ENCODE measurements at places on chromosomes 5 and 9.

GRCh38 chr5:168649306-168649705 is 70.1 kb upstream of the PANK3 start:
- no peak for DNase-seq

GRCh38 chr5:127840198-127840524 is 137.0 kb downstream of the CCDC192 start:
- no peak for DNase-seq

DNA sequence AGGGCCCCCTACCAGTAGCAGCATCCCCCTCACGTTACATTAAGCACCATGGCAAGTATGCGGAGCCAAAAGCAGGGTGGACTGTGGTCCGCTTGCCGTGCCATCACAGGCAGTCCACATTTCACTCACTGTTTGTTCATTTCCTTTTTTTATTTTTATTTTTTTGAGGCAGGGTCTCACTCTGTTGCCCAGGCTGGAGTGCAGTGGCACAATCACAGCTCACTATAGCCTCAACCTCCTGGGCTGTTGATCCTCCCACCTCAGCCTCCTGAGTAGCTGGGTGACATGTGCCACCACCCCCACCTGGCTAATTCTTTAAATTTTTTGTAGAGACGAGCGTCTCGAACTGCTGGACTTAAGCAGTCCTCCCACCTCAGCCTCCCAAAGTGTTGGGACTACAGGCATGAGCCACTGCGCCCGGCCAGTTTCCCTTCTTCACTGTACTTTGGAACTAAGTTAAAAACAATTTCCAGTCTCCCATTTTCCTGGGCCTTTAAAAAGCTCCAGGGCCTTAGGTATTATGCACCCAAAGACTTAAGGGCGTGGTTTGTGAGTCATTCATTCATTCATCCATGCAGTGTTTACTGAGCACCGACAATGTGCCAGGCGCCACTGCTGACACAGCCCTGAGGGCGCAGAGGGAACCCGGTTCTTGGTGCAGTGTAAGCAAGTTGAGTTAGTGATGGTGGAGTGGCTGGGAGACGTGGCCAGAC is 19.9 kb downstream of the PRRX2 start:
- no peak for DNase-seq

GRCh38 chr5:66931651-66932050 is 264.9 kb downstream of the CD180 start:
- DNase-seq = no peak

DNA sequence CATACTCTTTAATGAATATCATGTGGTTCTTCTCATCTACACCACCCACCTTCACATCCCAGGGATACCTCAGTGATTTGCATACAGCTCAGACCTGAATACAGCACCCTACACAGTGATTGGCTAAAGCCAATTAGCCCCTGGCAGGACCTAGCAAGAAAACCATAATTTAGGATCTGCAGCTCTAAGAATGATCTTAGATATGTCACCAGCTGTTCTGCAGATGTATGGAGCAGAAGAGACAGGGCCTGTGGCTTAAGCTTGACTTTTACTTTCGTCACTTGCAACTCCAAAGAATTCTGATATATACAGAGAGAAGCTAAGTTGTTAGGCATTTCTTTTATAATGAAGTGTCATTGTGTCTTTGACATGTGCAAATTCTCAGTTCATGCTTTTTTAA is 483.2 kb upstream of the C9orf72 start:
- DNase-seq = no peak

DNA sequence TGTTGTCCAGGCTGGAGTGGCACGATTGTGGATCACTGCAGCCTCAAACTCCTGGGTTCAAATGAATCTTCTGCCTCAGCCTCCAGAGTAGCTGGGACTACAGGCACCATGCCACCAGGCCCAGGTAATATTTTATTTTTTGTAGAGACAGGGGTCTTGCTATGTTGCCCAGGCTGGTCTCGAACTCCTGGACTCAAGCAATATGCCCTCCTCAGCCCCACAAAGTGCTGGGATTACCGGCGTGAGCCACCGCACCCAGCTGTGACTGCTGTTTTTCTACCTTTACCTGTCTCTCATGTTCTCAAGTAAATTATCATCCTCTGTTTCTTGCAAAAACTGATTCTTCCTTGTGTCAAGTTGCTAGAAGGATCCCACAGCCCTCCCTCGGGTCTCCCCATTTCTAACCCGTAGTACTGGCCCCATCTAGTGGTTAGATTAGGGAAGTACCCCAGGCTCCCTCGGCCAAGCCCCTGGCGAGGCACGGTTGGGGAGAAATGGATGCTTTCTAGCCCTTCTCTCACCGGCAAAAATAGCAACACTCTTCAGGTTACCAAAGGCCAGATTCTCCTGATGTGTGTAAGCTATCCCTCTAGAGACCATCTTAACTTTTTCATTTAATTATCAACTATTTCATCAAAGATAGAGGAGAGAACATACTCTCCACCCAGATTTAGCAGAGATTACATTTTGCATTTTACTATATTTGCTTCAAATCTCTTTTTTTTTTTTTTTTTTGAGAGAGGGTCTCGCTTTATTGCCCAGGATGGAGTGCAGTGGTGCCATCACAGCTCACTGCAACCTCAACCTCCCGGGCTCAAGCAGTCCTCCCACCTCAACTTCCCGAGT is 19.2 kb upstream of the TOR1B start:
- peak; percentile 58 for DNase-seq

GRCh38 chr5:101543780-101544179 is 640.7 kb upstream of the ST8SIA4 start:
- DNase-seq = no peak

DNA sequence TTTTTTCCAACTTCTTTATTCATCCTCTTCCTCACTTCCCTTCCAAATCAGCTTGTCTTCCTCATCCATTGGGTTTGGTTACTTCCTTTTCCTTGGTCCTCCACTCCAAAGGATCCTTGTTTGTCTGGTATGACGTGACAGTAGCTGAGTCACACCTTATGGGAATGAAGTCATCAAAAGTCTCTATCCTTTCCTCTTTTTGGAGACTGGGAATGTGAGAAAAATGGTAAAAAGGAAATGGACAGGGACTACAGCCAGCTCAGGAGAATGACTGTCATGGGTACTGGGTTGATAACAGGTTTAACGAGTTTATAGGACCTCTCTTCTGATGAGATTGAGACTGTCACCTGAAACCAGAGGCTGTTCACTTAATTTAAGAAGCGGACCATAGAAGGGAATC is 76.2 kb upstream of the MYO10 start:
- no peak for DNase-seq

- DNase-seq = no peak
Measured at GRCh38 chr9:109113254-109113653, 6.5 kb downstream of the TMEM245 start.

- no peak for DNase-seq
Measured at GRCh38 chr9:93948441-93949072, 6.6 kb downstream of the BARX1 start.

- no peak for DNase-seq
Measured at GRCh38 chr5:127275641-127276193, 14.9 kb upstream of the MEGF10 start.

DNA sequence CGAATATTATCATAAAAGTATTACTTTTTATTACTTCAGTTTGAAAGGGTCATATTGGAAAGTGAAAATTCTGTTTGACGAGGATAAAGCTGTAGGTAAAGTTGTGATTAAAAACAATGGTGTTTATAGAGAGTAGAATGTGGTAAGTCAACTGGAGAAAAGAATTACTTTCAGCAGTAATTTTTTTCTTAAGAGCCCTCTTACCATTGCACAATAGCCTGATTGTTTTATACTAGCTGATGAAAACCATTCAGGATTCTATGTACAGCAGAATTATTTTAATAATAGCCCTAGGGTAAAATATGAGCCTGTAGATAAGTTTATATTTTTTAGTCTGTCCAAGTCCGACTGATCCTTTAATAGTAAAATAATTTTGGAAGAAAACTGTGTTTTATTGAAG is 16.6 kb downstream of the CDC42SE2 start:
- DNase-seq = no peak

GRCh38 chr9:107141967-107142366 is 141.1 kb upstream of the RAD23B start:
- DNase-seq = no peak

- DNase-seq = no peak
Measured at GRCh38 chr5:141611289-141611688, 7.5 kb downstream of the DIAPH1 start.

DNA sequence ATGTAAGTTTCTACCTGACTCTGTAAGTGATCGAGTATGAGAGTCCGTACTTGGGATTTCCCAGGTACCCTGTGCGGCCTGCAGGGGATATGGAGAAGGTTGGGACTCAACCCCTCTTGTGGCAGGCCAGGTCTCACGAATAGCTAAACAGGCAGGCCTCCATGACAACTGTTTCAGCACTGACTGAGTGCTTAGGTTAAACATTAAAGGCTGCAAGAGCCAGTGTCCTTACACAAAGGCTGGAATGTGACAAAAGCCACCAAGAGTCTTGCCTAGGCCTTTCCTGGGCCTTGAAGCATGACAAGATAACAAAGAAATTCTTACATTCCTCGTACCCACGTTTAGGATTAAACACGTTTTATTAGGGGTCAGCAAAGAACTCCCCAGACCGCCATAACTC is 58.6 kb downstream of the THBS4 start:
- DNase-seq = no peak

DNA sequence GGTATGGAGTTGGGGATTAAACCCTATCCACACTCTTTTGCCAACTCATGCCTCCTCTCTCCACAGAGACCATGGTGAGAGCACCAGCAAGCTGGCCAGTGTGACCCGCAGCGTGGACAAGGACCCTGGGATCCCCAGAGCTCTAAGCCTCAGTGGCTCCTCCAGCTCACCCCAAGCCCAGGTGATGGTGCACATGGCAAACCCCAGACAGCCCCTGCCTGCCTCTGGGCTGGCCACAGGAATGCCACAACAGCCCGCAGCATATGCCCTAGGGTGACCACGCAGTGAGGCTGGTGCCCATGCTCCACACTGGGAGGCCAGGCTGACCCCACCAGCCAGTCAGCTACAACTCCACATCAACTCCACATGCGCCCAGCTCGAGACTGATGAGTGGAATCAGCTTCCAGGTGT is 11.5 kb upstream of the CARD19 start:
- no peak for DNase-seq

GRCh38 chr5:127353327-127353726 is 62.7 kb downstream of the MEGF10 start:
- no peak for DNase-seq

- DNase-seq = no peak
Measured at GRCh38 chr5:145681216-145681615, 153.9 kb downstream of the PRELID2 start.

DNA sequence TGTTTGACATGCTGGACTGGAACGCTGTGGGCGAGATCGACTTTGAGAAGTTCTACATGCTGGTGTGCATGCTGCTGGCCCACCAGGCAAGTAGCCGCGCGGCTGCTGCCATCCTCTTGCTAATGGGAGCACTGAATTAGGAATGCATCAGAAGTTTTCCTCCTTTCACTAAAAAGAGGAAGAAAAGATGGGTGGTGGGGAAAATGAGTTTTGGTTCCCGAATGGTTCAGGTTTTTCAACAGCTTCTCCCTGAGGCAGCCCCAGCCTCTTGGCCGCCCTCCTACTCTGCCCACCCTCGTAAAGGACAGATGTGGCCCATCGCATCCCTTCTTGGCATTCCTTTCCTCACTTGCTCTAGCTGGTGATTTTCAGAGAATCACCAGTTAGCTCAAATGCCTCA is 5.5 kb downstream of the EFCAB9 start:
- DNase-seq = no peak

DNA sequence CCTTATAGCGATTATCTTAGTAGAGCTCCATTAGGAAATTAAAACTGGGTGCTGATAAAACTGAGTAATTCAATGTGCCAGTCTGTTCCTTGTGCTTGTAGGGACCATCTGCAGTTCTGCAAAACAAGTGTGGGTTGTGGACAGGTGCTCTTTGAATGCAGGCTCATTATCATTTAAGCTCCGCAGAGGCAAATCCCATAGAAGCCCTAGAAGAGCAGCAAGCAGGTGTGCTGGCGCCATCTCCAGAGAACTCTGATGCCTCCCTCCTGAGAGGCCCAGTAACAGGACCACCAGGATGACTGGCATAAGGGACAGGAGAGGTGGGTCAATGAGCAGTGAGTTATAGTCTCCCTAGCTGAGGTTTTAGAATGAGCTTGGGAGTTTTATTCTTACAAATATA is 1342.4 kb upstream of the DMAC1 start:
- peak; percentile 41 for DNase-seq

- no peak for DNase-seq
Measured at GRCh38 chr5:17918373-17919104, 284.3 kb downstream of the TAF11L14 start.

DNA sequence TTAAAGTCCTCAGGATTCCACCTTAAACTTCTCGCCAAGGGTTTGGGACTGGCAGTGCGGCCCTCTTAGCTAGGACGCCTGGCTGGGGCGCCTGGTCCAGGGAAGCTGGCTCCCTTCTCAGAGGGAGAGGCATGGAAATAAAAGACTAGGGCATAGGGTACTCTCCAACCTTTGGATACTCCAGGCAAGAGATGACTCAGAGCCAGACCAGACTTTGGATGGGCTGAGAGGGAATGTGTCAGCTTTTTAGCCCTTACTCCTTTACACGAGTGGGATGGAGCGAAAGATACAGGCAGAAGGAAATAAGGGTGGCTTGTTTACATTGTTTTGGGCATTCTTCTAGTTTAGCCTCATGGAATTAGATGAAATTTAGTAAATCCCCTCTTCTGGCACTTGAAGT is 48.2 kb downstream of the IL31RA start:
- DNase-seq = no peak

- DNase-seq = peak; percentile 89
Measured at GRCh38 chr9:35489313-35490154, at the start of gene RUSC2. RUSC2 (plus strand) TSS chr9:35490111; CDS start chr9:35546522, 56,411 bp downstream.

DNA sequence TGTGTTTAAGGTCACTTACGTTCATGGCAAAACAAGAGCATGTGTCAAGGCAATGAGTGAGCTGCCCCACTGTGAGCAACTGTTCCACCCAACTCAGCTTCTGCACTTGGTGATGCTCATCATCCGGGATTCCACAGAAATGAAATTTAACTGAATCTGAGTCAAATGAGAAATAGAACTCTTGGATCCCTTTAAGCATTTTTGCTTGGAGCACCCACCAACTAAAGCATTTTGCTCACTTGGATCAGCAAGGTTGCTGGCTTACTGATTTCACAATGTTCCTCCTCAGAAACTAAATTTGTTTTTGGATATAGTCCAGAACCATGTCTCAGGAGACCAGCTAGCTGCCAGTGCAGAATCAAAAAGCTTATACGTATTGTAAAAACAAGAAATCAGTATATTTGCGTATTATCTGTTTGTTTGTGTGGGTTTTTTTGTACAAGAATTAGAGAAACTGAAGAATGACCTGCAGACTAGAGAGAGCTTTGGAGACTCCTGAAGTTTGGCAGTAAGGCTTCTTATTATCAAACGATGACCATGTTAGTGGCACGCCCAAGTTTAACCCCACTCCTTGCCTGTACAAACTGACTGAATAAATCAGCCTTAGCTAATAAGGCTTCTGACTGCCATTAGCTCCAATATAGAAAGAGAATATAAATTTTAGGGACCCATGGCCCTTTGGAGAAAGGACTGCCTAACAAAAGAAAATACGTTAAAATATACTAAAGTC is 153.8 kb upstream of the FST start:
- no peak for DNase-seq

GRCh38 chr9:121748074-121748473 is 96.6 kb downstream of the DAB2IP start:
- no peak for DNase-seq

Data from NCI-H1930 (cell line).